ENCODE measurements at places on chromosomes 3 and 15.
A peak's percentile ranks its signal among the peaks of the same experiment; 100 is the strongest.

GRCh38 chr3:172449466-172450149 is 1.4 kb upstream of the GHSR start:
- DNase-seq: peak; percentile 33

- no peak for DNase-seq
Observed at GRCh38 chr15:63219196-63219710, 29.8 kb downstream of the RAB8B start.

GRCh38 chr15:32834156-32834555 is 116.4 kb downstream of the GREM1 start:
- DNase-seq: no peak

DNA sequence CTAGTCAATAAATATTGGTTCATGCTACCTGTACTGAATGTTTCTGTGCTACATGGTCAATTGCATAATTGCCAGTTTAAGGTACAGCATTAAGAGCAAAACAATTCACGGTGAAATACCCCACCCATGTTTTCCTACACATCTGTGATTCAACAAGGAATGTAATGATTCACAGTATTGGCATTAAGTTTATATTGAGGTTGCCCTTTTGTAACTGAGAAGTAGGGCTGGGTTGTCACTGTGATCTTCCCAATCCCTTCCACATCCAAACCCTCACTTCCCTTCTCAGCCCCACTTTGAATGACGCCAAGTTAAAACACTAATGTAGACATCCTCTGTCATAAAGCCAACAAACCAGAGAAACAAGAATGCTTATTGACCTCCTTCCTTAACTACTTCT is 112.0 kb upstream of the TJP1 start:
- no peak for DNase-seq

DNA sequence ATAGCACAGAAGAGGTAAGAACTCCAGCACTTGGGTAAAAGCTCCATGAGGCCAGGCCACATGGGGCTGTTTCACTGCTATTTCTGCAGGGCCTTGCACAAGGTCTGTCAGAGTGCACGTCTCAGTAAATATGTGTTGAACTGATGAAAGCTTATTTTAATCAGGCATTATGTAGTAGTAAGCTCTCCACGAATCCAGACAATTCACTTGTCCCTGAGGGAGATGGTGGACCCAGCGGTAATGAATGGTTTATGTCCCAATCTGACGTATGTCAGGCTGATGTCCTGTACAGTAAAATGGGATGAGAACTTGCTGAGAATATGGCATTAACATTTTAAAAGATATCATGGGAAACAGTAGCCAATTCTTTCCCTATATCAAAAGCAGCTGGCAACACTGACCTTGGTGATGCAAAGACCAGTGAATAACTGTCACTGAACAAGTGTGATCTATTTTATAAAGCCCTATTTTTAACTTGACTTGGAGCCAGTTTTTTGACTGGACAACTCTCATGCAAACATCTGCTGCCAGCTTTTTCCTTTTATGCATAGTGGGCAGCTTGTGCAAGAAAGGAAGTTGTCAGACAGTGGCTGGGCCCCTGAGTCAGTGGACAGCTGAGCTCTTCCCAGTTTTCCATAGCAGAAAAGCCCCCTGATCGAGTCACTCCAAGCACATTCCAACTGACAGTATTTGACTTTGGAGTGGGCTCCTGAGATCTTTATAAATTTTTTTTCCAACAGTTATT is 519.8 kb upstream of the MDFIC2 start:
- no peak for DNase-seq

DNA sequence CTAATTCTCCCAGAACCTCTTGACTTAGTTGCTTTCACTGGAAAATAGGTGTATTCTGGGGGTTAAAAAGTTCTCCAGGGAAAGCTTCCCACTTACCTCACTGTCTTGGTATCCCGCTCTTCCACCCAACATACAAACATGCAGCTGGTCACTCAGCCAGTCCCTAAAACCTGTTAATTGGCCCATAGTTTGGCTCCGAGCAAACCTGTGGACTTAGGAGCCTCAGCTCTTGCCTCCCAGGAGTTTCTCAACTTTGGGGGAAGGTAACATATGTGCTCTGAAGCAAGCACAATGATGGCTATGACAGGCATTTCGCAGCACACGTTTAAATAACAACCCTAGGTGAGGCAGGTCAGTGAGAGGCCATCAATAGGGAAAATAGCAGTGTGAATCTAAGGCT is 25.8 kb upstream of the LRRFIP2 start:
- no peak for DNase-seq

DNA sequence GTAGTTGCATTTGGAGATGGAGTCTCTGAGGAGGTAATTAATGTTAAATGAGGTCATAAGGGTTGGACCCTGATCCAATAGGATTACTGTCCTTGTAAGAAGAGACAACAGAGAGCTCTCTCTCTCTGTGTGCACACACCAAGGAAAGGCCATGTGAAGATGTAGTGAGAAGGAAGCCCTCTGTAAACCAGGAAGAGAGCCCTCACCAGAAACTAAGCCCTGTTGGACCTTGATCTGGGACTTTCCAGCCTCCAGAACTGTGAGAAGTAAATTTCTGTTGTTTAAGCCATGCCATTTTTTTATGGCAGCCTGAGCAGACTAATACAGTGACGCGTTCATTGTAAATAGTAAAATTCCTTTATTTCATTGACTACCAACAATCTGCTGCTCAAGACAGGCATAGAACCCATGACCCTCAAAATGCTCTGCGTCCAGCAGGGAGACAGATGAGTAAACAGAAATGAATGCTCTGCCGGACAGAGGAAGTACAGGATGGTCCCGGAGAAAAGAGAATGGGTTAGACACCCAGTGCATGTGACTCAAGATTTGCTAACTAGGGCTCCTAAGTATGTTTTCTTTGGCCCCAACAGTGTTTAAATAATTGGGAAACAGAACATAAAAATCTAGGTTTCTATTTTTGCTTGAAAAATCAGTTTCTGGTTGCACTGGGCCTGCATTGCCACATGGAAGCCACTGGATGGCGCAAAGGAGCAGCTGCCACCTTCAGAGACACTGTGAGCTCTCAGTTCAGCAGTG is 37.9 kb upstream of the TNFAIP8L3 start:
- DNase-seq: no peak

DNA sequence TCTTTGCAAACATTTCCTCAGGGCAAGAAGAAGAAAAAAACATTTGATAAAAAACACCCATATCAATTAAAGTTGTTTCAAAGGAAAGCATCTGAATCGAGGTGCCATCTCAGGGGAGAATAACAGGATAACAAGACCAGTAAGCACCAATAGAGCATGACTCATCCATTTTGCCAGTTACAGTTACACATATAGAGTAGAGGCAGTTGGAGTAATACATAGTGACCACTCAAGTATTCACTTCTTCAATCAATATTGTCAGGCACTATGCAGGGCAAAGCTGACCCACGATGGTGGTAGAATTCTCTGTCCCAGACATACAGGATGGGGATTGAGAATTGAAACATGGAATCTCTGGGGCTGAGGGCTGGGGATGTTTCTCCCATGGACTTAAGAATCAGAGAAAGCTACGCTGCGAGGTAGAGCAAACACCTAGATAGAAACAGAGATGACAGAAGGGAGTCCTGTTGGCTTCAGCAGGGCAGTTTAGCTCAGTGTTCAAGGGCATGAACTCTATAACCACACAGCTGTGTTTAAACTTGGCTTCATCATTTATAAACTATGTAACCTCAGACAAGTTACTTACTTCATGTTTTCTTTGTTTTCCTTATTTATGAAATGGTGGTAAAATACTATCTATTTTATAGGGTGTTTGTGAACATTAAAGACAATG is 186.4 kb upstream of the NANOGP8 start:
- no peak for DNase-seq

DNA sequence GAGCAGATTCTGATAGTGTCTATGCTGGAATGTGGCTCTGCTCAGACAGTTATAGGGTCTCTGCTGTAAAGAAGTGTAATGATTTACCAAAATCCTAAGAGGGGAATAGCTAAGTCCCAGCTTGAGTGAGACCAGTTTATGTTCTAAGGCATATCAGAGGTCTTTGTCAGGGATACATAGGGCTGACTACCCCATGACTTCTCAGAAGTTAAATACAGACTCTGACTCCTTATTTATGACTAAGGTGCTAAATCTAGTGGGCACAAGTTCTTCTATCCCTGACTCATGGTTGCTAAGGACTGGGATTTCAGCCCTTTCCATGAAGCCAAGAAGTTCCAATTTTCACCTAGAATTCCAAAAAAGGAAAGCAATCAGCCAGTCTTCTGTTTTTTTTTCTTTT is 192.6 kb upstream of the POU1F1 start:
- DNase-seq: no peak

- no peak for DNase-seq
Observed at GRCh38 chr15:87961851-87962420, 294.6 kb downstream of the NTRK3 start.

GRCh38 chr15:69271217-69271616 is 27.5 kb upstream of the PAQR5 start:
- DNase-seq: no peak

DNA sequence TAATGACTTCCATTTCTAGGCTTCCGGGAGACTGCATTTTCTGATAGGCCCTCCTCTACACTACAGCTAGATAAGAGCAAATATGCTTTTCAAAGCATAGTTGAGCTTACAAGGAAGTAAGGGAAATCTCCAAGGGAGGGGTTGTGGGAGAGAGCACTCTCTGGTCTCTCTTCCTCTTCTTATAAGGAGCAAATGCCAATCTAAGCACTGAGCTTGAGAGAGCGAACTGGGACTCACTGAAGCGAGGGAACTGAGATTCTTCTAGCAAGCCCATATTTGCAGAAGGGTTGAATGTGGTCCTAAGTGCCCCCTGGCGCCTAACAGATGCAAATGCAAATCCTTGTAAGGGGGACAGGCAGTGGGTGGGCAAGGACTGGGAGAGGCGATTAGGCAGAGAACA is 164.8 kb downstream of the ERC2 start:
- DNase-seq: no peak

DNA sequence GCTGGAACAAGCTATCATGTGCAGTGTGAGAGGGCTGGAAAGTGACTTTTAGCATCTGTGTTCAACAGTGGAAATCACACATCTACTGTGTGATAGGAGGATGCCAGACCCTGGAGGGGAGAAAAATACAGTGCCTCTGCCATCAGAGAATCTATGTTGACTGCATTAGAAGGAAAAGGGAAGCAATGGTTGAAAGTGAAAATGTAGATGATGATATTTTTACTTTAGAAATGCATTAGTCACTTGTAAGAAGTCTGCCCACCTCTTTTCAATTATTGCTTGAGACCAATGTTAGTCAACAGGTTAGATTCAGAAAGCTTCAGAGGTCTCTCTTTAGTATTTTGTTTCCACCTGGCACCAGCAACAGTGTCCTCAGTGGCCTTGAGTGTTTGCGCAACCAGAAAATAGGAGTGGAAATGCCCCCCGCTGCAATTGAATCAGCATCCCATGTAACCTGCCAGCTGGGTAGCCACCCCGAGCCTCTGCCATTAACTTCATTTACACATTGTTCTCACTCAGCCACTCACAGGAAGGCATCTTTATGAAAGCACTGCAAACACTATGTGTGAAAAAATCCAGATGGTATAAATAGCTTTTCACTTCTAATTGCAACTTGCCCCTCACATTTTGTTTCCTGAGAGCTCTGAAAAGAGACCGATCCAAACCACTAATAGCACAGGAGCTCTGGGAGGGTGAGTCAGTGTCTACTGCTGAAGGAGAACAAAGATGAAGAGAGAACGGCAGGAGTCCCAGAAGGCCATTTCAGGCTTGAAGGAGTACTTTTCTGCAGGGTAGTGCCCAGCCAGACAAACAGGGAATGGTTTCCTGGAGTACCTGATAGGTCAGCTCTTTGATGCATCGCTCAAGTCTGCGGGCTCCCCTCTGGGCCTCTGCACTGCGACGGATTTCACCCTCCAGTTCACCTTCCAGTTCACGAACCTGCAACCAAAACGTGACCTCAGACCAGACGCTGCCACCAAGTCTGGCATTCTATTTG is 92.1 kb downstream of the HHLA2 start:
- DNase-seq: peak; percentile 57

DNA sequence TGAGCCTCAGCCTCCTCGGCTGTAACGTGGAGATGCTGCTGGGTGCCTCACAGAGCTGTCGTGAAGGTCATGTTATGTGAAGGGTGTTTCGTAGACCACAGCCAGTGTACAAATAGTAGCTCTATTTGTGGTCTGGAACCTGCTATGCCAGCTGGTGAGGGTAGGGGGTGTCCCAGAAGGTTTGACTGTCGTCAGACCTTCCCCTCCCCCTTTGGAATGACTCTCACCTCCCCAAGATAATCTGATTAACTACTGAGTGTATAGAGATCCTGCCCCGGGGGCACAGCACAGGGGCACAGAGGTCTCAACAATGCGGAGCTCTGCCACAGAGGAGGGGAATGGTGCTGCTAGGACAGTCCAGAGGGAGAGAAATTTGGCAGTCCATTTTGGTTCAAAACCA is 20.5 kb downstream of the FGD5 start:
- DNase-seq: no peak

DNA sequence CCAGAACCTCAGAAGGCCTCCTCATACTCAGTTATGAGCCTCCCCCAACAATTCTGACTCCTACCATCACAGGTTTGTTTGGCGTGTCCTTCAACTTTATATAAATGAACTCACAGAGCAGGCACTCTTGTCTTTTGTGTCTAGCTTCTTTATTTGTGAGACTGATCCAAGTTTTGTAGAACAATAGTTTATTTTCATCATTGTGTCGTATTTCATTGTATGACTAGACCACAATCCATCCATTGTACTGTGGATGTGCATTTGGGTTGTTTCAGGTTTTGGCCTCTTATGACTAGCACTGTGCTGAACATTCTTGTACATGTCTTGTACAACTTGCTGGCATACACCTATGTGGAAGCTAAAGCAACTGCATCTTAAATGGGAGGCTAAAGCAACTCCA is 292.8 kb upstream of the LYSMD4 start:
- DNase-seq: no peak

DNA sequence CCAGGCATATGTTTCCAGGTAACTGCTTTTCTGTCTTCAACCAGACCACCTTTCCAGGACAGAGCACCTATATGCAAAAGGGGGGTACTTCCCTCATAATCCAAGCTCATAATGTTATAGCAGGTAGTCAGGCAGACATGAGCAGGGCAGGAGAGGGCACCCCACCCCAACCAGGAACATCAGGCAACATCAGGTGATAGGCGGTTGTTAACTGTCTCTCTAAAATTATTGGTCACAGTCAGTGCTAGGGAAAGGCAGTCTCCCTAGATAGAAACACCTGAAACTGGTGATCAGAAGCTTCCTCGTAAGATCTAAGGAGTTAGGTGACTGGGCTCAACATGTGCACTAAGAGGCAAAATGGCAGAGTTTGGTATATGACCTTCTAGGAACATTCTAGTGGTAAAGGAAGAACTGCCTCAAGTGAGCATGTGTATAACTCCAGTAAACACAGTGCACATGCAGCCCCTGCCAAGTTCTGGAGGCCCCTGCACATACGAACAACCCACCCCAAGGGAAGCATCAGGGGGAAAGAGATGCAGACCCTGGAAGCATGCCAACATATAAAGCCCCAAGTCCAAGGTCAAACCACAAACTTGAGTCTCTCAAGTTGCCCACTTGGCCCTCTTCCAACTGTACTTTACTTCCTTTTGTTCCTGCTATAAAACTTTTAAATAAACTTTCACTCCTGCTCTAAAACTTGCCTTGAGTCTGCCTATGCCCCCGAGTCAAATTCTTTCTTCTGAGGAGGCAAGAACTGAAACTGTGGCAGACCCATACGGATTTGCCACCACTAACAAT is 270.9 kb downstream of the ULK4 start:
- DNase-seq: no peak

- no peak for DNase-seq
Observed at GRCh38 chr3:141414800-141415462, 46.6 kb downstream of the ZBTB38 start.

GRCh38 chr15:90529011-90529370 is 732 bp upstream of the CRTC3 start:
- no peak for DNase-seq

GRCh38 chr3:113269661-113270060 is 58.3 kb downstream of the BOC start:
- no peak for DNase-seq

Measured in activated T-cell treated with anti-CD3 and anti-CD28 coated beads, Interleukin-2, amount 50 U/mL, for 24 hours (primary cell).